ENCODE measurements at places on chromosomes 4 and X.
A peak's percentile ranks its signal among the peaks of the same experiment; 100 is the strongest.

- DNase-seq = no peak
Observed at GRCh38 chrX:120271218-120271617, 20.6 kb downstream of the ZBTB33 start.

DNA sequence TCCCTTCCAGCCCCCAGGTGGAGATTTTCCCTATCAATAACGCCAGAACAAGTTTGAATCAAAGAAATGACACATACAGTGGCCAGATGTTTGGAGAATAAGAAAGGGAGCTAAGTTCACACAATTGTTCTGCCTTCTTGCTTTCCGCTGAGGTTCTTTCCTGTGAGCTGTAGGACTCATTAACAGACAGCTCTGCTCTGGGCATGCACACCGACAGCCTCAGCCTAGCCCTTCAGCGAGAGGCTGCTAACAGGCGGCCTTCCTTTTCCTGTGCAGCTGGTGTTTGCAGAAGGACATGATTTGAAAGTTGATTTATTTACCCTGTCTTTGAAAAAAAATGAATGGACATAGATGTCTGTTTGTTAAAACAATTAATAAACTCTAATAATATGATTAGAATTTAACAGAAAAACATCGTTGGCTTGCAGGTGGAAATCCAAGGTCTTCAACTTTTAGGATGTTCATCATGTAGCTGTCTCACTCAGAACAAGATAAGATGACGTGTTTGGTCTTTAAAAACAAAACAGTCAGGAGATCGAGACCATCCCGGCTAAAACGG, 183.3 kb downstream of the KDR start:
- no peak for DNase-seq

GRCh38 chr4:154692304-154692818, 51.4 kb upstream of the LRAT start:
- no peak for DNase-seq

DNA sequence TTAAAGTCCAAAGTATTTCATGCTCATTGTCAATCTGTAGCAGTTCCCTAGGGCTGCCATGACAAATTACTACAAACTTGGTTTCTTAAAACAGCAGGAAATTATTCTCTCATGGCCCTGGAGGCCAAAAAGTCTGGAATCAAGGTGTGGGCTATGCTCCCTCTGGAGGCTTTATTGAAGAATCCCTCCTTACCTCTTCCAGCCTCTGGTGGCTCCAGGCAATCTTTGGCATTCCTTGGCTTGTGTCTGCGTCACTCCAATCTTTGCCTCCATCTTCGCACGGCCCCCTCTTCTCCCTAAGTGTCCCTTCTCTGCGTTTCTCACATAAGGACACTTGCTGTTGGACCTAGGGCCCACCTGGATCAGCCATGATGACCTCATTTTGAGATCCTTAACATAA, 170.4 kb downstream of the SMIM20 start:
- DNase-seq = no peak

DNA sequence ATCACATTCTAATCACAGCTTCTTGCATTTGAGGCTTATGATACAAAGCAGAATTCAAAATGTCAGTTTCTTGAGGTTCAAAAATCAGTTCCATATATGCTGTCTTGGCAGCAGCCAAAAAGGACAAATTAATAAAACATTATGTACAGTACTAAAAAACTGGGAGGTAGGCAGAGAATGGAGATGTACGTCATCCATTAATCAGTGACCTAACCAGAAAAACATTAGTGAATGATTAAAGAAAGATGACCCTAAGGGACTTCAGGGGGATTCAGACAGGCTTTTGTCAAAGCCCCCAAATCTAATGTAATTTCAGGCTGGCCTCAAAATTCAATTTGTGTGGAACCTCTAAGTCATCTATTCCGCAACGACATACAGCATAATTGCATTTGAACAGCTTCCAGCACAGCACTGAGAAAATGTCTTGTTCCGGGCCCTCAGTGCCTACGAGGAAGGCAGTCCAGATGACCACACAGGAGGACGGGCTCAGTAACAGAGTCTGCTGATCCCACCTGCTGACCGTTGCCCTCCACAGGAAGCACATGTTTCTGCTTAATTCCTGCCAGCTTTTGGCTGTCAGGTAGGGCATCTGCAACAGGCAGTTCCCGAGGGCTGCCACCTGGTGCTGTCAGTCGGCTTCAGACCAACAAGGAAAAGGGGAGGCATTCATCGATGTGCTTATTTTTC, 83.8 kb upstream of the HHIP start:
- no peak for DNase-seq

- DNase-seq = no peak
Observed at GRCh38 chrX:119688911-119689321, 4.1 kb downstream of the SEPTIN6 start.

DNA sequence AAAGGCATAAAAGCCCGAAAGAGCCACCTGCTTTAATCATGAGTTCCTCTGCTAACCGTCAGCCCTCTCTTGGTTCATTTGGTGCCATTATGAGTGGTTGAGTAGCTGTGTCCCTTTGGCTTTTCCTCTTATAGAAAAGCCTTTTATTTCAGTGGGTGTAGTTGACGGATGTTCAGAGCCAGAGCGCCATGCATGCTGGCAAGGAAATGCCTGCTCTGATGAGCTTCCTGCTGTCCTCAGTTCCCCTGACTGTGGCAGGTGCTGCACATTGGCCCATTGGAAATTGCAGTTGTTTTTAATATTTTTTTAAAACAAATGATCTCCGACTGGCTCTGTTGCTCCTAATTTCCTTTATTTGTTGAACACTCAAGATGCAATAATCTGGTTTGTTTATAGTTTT, 77.3 kb upstream of the LIMCH1 start:
- DNase-seq = no peak

- DNase-seq = peak; percentile 51
Observed at GRCh38 chrX:109352066-109352588, 129.8 kb downstream of the GUCY2F start.

DNA sequence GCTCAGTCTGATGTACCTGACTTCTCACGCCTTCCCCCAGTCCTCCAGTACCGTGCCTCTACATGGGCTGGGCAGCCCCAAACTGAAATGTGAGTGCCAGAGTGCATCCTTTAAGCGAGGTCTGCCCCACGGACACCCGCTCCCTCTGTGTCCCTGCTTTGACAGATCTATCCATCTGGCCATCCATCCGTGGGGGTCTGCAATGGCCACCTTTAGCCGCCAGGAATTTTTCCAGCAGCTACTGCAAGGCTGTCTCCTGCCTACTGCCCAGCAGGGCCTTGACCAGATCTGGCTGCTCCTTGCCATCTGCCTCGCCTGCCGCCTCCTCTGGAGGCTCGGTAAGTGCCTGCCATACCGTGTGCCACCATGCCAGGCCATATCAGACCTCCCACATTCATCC, 827 bp downstream of the PORCN start:
- no peak for DNase-seq

- peak; percentile 17 for DNase-seq
Observed at GRCh38 chrX:84187533-84188319, at the start of gene RPS6KA6. RPS6KA6 (minus strand) TSS chrX:84188199; CDS start chrX:84187899, 300 bp downstream.

GRCh38 chrX:49172280-49172780, 632 bp downstream of the PLP2 start:
- DNase-seq = peak; percentile 39

GRCh38 chr4:183658362-183659028, 490 bp downstream of the RWDD4 start:
- DNase-seq = peak; percentile 17

DNA sequence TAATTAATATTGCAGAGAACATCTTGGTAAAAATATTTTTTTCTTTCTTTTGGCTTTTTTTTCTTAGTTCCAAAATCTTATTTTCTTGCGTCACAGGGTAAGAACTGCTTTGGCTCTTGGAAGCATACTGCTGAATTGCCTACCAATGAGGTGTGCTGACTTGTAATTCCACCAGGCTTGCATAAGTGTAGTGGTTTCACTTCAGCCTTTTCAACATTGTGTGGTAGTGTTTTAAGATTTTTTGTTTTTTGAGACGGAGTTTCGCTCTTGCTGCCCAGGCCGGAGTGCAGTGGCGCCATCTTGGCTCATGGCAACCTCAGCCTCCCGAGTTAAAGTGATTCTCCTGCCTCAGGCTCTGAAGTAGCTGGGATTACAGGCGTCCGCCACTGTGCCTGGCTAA, 42.4 kb downstream of the N4BP2 start:
- no peak for DNase-seq

DNA sequence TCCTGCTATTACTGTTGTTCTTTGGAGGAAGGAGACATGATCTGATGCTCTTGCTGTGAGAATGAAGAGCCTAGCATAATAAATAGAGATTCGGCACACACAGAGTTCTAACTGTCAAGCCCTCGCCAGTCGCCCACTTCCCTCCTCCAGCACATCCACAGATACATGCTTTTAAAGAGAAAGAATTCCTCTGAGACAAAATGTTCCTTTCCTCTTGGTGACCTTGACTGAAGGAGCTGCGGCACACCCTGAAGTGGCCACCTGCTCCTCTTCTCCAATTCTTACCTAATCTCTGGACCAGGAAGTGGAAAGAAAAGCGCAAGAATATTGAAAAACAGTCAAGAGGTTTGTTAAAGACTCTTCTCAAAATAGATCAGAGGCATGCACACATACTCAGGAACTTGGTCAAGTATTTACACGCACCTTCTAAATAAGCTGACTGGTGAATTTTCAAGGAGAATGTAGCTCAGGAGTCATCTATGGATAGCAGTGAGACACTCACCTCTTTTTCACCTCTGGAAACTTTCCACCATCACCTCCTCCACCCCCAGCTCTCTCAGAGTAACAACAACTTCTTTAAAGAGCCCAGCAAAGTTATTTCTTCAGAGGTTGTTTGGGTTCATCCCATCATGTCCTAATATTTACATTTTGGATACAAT, 95.4 kb downstream of the PARM1 start:
- DNase-seq = no peak

- DNase-seq = no peak
Observed at GRCh38 chrX:15911734-15912550, 57.3 kb upstream of the AP1S2 start.

DNA sequence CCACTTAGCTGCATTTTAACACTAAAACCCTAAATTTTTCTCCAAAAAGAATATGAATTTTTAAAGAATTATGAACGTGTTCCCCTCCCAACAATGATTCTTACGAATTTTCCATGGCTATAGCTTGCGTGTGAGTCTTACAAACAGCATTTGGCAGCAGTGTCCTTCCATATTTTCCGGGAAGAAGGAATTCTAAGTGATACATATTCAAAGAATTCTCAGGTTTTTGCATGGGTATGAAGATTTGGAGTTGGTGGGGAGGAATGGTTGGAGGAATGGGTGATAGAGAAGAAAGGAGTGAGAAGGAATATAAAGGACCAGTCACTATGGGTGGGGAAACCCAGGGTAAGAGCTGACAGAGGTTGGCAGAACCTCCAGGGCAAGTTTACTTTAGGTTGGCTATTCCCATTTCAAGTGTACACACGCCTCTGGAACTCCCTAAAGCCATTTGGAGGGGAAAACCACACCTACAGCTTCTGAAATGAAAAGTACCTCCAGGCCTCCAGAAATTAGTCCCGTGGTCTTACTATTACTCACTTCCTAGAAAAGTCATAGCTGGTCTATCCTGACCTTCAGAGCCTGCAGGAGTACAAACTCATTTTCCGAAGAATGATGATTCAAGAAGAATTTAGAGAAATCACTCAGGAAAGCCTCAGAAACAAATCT, 420.8 kb upstream of the DIPK2B start:
- peak; percentile 77 for DNase-seq

GRCh38 chrX:12480956-12481355, 310.3 kb upstream of the PRPS2 start:
- no peak for DNase-seq

- no peak for DNase-seq
Observed at GRCh38 chr4:153850533-153851280, 61.8 kb upstream of the SFRP2 start.

GRCh38 chrX:32533848-32534247, 677.5 kb downstream of the DMD start:
- DNase-seq = no peak

- DNase-seq = peak; percentile 21
Observed at GRCh38 chrX:95290455-95290854, 1394.2 kb upstream of the DIAPH2 start.

GRCh38 chr4:61911313-61911756, 711.2 kb downstream of the ADGRL3 start:
- no peak for DNase-seq

DNA sequence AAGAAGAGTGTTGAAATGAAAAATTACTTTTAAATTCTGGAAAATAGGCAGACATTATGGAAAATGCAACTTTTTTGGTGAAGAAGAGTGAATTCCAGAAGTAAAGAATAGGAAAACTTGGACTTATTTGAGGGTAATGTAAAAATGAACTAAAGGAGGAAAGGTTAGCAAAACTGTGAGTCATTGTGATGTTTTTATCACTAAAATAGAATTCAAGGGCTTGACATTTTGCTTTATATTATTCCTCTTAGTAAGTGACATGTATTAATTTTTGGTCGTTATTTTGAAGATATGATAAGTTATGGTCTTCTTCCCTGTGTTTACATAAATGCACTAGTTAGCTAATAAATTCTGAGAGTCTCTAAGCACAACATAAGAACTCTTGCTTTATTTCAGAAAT, 390.9 kb downstream of the FAT4 start:
- DNase-seq = no peak

DNA sequence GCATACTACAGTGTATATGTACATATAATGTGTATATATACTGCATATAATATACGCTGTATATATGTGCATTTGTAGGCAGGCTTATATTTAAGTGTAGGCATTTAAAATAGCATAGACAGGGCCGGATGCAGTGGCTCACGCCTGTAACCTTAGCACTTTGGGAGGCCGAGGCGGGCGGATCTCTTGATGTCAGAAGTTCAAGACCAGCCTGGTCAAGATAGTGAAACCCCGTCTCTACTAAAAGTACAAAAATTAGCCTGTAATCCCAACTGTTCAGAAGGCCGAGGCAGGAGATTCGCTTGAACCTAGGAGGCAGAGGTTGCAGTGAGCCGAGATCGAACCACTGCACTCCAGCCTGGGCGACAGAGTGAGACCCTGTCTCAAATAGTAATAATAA, 78.4 kb downstream of the JAKMIP1 start:
- DNase-seq = no peak

GRCh38 chr4:87225936-87226335, 5.5 kb upstream of the KLHL8 start:
- DNase-seq = no peak

- DNase-seq = no peak
Observed at GRCh38 chrX:57528670-57529255, 63.0 kb upstream of the ZXDB start.

GRCh38 chr4:39037491-39037825, 5.2 kb upstream of the TMEM156 start:
- peak; percentile 68 for DNase-seq

GRCh38 chr4:6087669-6088341, 69.6 kb upstream of the C4orf50 start:
- DNase-seq = no peak
